ENCODE measurements at places on chromosomes 16 and 17. TPM values are rescaled to one million over a fixed set of nuclear protein-coding genes. Genes with fewer than 3 reads are reported as not detected.

BRIP1 gene
- 4.3 TPM for total RNA-seq

DNA sequence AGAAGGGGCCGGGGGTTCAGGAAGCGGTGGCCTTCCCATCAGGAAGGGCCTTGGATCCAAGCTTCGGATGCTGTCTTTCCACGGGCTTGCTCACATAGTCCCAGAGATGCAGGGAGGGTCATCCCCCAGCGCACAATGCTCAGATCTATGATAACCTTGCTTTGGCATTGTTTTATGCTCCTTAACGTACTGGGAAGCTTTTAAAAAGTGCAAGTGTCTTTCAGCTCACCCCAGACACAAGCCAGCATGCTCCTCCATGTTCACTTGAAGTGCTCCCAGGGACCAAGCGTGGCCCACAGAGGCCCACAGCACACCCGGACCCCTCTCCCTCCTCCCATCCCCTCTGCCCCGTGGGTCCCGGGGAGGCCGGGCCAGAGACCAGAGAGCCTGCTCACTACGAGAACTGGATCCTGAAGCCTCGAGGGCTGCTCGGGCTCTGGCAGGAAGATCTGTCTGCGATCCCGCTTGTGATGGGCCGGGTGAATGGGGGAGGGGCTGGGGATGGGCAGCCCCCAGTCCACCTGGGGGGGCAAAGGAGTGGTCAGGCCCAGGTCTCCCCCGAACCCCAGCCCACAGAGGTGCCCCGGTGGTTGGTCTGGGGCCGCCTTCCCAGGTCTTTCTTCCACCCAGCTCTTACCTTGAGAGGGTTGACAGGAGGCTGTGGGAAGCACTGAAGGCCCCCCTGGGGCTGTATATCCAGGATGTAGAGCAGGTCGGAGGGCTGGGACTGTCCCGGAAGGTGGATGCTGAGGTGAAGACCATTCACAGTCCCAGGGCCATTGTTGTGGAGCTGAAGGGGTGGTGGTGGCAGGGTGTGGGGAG, 11.8 kb upstream of the FAM171A2 start:
- H3K4me1 ChIP-seq: no peaks in the 10 kb centered on the region
- peaks cover 2% of the 10 kb centered on the region for H3K27me3 ChIP-seq
- H3K36me3 ChIP-seq: no peaks in the 10 kb centered on the region
- no peak overlapping the region for H3K4me3 ChIP-seq
- no peak overlapping the region for H3K27ac ChIP-seq

GRCh38 chr16:14500791-14501190, 129.3 kb downstream of the PARN start:
- no peak for DNase-seq
- no peak overlapping the region for H3K4me3 ChIP-seq
- no peaks in the 10 kb centered on the region for H3K27me3 ChIP-seq
- H3K36me3 ChIP-seq: no peaks in the 10 kb centered on the region
- H3K27ac ChIP-seq: no peak overlapping the region

TBC1D3G gene
- not detected for total RNA-seq

DNA sequence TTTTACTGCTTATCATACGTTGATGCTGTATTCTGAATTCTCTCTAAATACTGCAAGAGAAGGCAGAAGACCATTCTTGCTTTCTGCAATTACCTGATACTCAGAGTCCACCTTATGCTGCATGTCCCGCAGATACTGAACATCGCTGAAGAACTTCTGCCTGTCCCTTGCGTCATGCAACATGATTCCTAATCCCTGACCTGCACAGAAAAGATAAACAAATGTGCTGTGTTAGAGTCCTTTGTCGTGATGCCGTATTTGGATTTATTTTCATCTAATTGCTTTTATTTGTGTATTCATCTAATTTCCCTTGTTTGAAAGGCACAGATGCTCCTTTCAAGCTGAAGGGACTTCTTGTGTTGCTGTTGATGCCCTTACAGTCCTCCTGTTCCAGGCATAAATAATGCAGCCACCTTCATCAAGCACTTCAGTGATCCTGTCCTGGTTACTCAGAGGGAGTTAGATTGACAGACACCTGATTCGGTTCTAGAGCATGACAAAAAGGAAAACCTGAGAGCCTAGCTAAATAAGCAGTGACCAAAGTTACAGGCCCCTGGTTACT, 6.5 kb downstream of the MARCHF10 start:
- no peaks in the 10 kb centered on the region for H3K27me3 ChIP-seq
- no peaks in the 10 kb centered on the region for H3K36me3 ChIP-seq
- no peak overlapping the region for H3K27ac ChIP-seq
- DNase-seq: no peak
- peaks cover 26% of the 10 kb centered on the region for H3K4me1 ChIP-seq
- H3K4me3 ChIP-seq: no peak overlapping the region

GRCh38 chr16:20870122-20870820, 29.9 kb downstream of the DCUN1D3 start:
- no peak overlapping the region for H3K4me3 ChIP-seq
- H3K27ac ChIP-seq: peak overlapping the region; percentile 66
- no peak for DNase-seq
- peaks cover 95% of the 10 kb centered on the region for H3K4me1 ChIP-seq

TPPP3 gene
- 2.7 TPM for total RNA-seq

GRCh38 chr16:27284865-27285675, 16.5 kb upstream of the NSMCE1 start:
- no peak overlapping the region for H3K4me3 ChIP-seq
- no peak for DNase-seq
- H3K27me3 ChIP-seq: no peaks in the 10 kb centered on the region
- no peak overlapping the region for H3K27ac ChIP-seq

DNA sequence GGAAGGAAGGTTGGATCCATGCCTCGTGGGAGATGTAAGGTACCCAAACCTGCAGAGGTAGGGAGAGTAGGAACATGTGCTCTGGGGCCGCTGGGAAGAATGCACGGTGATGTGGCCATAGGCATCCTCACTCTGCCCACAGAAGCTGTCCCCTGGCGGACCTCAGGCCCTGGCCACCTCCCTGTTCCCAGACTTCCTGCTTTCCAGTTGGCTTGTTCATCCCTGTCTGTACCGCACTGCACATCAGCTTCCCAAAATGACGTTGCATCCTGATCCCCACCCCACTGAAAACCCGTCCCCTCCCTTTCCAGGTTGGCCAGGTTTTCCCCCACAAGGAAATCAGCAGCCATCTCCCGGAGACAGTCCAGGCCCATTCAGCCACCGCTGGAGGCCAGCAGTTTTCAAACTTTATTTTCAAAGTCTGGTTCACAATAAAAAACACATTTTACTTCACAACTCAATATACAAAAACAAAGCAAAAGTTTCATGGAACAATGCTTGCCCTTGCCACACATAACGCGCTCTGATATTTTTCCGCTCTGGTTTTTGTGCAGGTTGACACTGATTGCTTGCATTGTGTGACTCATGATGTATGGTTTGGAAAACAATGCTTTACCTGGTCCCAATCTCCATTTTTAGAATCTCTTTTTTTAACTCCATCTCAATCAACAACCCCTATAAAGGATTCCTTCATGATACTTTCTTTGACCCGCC, 143.0 kb downstream of the GAS7 start:
- no peak for DNase-seq
- H3K36me3 ChIP-seq: no peaks in the 10 kb centered on the region
- H3K4me3 ChIP-seq: no peak overlapping the region
- no peaks in the 10 kb centered on the region for H3K27me3 ChIP-seq

DNA sequence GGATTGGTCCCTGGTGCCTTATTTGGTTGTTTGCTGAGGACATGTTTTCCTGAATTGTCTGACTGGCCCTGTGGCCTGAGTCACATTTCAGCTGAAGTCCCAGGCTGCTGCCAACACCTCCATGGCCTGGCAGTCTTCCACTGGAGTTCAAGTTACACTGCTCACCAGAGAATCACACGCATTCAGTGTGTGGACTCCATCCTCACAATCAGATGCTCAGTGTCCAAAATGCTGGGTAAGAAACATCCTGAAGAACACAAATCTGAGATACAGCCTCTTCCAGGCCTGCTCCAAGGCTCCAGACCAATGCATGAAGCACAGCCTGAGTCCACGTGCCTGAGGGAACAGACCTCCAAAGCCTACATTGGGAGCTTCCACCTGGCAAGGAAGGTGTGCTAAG, 19.2 kb downstream of the CD300LB start:
- no peak overlapping the region for H3K27ac ChIP-seq
- peaks cover 40% of the 10 kb centered on the region for H3K27me3 ChIP-seq
- no peak for DNase-seq
- H3K4me1 ChIP-seq: peaks cover 6% of the 10 kb centered on the region

ZG16 gene
- not detected for total RNA-seq

GRCh38 chr16:56355221-56355620, 70.1 kb downstream of the AMFR start:
- H3K27ac ChIP-seq: no peak overlapping the region
- H3K27me3 ChIP-seq: no peaks in the 10 kb centered on the region
- peaks cover 31% of the 10 kb centered on the region for H3K4me1 ChIP-seq

SLC16A11 gene
- 0.85 TPM for total RNA-seq

TP53TG3 gene
- not detected for total RNA-seq

NME2 gene
- 751 TPM for total RNA-seq

GRCh38 chr16:10637337-10638037, 57.1 kb upstream of the EMP2 start:
- no peak overlapping the region for H3K4me3 ChIP-seq
- H3K27me3 ChIP-seq: peaks cover 27% of the 10 kb centered on the region
- no peak for DNase-seq
- no peaks in the 10 kb centered on the region for H3K36me3 ChIP-seq

DNA sequence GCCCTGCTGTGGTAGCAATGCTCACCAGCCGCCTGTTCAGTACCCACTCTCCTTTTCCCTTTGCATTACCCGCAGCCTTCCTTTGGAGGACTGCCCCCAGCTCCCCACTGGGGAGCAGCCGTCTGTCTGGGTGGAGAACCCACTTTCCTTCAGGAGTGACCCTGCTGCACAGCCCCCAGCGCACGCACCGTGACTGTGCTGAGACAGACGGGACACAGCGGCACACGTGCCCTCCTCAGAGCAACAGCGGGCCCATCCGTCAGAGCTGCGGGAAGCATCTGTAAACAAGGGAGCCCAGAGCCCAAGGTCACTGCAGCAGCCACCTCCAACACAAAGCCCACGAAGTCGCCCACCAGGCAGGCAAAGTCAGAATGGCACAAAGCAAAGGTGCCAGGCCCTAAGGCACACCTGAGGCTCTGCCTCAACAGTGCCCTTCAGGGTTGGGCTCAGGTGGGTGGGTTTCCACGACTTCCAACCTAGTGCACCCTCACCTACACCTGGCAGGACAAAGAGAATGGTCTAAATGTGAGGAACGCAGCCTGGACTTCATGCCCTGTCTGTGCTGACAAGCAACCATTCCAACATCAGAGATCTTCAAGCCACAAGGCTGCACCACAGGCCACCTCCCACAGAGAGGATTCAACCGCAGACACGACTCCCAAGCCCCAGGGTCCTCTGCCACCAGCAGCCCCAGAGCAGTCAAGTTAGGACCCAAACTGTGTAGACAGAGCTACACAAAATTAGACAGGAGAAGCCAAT, 9.9 kb downstream of the AXIN1 start:
- H3K36me3 ChIP-seq: peaks cover 7% of the 10 kb centered on the region
- H3K27me3 ChIP-seq: no peaks in the 10 kb centered on the region
- DNase-seq: no peak
- H3K4me1 ChIP-seq: peaks cover 26% of the 10 kb centered on the region
- no peak overlapping the region for H3K27ac ChIP-seq
- H3K4me3 ChIP-seq: no peak overlapping the region

- no peaks in the 10 kb centered on the region for H3K36me3 ChIP-seq
- peaks cover 2% of the 10 kb centered on the region for H3K27me3 ChIP-seq
- peaks cover 15% of the 10 kb centered on the region for H3K4me1 ChIP-seq
- no peak for DNase-seq
- H3K27ac ChIP-seq: no peak overlapping the region
Observed at GRCh38 chr17:50934672-50935220, 68.6 kb upstream of the TOB1 start.

- H3K27me3 ChIP-seq: no peaks in the 10 kb centered on the region
- peaks cover 7% of the 10 kb centered on the region for H3K36me3 ChIP-seq
Observed at GRCh38 chr16:15519790-15520189, 85.4 kb downstream of the BMERB1 start.

DNA sequence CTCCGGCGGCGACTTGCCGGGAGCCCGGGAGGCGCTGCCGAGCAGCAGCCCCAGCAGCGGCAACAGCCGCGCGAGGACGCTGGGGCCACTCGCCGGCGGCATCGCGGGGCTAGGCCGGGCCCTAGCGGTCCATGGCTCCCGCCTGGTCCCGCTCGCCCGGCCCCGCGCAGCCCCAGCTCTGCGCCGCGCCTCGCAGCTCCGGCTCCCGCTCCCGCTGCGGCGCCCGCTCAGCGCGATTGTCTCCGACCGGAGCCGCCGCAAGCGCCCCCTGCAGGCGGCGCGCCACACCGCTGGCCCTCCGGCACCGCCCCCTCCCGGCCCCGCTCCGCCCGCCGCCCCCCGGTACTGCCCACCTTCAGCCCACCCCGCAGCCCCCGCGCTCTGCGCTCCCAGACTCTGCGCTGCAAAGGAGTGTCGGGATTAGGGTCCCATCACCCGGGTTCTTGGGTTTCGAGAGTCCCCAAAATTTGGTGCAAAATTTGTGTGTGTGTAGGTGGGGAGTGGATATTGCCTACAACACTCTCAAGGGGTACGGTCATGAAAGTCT, at the start of gene FAM171A2:
Gene FAM171A2 (minus strand): TSS at position 241 of the 547 bp plus-strand sequence. CDS start 139 bp downstream, at position 102.
- H3K4me1 ChIP-seq: peaks cover 23% of the 10 kb centered on the region
- H3K27me3 ChIP-seq: peaks cover 11% of the 10 kb centered on the region
- no peak within 1 kb of the TSS for H3K27ac ChIP-seq

ADAP2 gene
- total RNA-seq: 1.3 TPM

GRCh38 chr17:68719431-68719830, 118.3 kb upstream of the FAM20A start:
- peaks cover 3% of the 10 kb centered on the region for H3K27me3 ChIP-seq
- H3K4me3 ChIP-seq: no peak overlapping the region
- no peak overlapping the region for H3K27ac ChIP-seq
- no peaks in the 10 kb centered on the region for H3K36me3 ChIP-seq
- DNase-seq: no peak

- no peaks in the 10 kb centered on the region for H3K4me1 ChIP-seq
- H3K27ac ChIP-seq: no peak overlapping the region
- no peak overlapping the region for H3K4me3 ChIP-seq
- DNase-seq: no peak
- peaks cover 2% of the 10 kb centered on the region for H3K27me3 ChIP-seq
Observed at GRCh38 chr17:33688771-33689170, 395.7 kb upstream of the ASIC2 start.

TBC1D3K gene
- total RNA-seq: not detected

GRCh38 chr16:46629331-46630219, 8.4 kb upstream of the SHCBP1 start:
- H3K4me1 ChIP-seq: peaks cover 10% of the 10 kb centered on the region
- no peak overlapping the region for H3K4me3 ChIP-seq
- H3K36me3 ChIP-seq: no peaks in the 10 kb centered on the region
- H3K27me3 ChIP-seq: peaks cover 1% of the 10 kb centered on the region
- peak overlapping the region; percentile 42 for H3K27ac ChIP-seq

DNA sequence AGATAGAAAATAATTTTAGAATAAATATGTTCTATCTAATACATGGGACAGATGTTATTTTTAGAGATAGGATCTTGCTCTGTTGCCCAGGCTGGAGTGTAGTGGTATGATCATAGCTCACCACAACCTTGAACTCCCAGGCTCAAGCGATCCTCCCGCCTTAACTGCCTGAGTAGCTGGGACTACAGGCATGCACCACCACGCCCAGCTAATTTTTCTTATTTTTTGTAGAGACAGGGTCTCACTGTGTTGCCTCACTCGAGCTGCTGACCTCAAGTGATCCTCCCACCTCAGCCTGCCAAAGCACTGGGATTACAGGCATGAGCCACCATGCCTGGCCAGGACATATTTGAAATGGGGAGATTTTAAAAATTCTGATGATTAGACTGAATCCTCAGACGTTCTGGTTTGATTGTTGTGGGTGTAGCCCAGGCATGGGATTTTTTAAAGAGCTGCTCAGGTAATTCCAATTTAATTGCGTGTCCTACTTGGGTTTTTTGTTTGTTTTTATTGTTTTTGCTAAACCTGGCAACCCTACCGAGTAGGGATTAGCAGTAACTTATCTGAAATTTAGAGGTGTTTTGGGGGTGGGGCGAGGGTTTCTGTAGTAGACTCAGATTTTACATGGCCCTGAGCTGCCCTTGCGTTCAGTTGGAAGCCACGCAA, 142.9 kb downstream of the RAB11FIP4 start:
- H3K4me3 ChIP-seq: no peak overlapping the region
- H3K27ac ChIP-seq: no peak overlapping the region
- H3K4me1 ChIP-seq: peaks cover 23% of the 10 kb centered on the region
